ENCODE measurements at places on chromosomes 3 and 15.
A peak's percentile ranks its signal among the peaks of the same experiment; 100 is the strongest.

DNA sequence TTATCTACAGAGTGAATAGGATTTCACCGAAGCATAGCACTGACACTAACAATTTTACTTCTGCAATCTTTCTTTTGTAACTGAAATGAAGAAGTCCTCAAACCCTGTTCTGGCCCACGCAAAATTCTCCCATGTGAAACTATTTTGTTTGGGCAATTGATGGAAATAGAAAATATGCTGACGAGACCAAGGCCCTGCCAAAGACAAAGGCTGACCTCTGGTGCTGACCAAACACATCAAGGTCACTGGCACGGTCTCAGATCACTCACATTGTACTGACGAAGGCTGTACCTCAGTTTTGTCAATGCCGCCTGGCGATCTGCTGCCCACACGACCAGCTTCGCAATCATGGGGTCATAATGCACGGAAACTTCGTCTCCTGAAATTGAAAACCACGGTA lies 58.4 kb upstream of the DCUN1D1 start:
- DNase-seq, result peak; percentile 22

- DNase-seq, result no peak
Measured at GRCh38 chr3:183350164-183350563, 78.3 kb downstream of the MCF2L2 start.

- no peak for DNase-seq
Measured at GRCh38 chr3:194373899-194374298, 4.4 kb upstream of the LRRC15 start.

DNA sequence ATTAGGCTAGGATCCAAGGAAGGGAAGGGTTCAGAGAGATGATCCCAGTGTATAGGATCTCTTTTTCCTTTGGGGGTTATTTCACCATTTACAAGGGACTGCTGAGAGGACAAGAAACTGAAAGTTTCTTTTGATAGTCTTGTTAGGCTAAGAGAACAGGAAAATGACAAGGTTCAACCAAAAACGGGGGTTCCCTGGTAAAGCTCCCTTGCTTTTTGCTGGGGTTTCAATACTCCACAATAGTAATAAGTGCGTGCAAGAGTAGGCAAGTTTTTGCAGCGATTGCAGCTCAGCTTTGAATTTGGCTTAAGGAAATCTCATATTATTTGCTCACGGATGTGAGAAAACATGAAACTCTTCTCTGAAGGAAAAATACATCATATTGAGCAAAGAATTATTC lies 18.8 kb upstream of the SUSD5 start:
- no peak for DNase-seq

DNA sequence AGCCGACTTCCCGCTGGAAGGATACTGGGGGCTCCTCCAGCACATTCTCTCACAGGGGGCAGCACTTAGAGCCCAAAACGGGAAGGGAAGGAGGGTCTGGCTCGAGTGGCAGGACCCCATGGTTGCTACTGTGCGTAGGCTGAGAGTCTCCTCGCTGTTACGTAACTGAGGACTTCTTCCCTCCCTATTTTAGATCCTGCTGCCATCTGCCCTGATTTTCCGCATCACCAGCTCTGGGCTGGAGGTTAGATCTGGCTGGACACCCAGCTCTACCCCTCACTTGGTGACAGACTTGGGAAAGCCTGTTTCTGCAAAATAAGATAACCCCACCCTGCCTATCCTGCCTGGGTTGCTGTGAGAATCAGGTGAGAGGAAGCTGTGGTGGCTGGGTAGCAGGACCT lies 47.7 kb downstream of the BDH1 start:
- DNase-seq, result no peak

GRCh38 chr3:67655364-67656121 lies 1.1 kb upstream of the SUCLG2 start:
- DNase-seq, result no peak

DNA sequence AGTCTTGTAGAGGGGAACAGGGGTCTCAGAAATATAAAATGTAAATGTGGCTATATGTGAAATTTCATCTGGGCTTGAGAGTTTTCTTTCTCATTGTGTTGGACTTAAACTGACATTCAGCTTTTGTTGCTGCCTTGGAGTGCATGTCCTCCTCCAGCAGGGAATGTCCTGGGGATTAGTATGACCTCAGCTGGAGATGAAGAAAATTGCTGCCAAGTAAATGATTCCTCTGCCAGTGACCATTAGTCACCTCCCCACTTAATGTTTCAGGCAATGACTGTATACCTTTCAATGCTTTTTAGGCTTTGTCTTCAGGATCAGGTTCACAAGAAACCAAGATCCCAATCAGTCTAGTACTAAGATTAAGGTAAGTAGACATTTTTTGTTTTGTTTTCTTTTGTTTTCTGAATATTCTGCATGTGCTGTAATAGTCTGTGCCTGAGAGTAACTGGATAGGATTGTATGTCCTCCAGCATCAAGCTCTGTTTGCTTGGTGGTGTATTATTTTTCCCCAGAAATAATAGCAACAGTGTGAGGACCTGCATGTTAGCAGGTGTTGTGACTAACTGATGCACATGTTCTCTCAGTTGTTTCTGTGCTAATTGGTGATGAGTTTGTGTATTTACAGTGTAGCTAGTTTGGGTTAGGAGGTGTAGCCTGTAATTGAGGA lies 18.1 kb upstream of the SLC22A13 start:
- peak; percentile 79 for DNase-seq

DNA sequence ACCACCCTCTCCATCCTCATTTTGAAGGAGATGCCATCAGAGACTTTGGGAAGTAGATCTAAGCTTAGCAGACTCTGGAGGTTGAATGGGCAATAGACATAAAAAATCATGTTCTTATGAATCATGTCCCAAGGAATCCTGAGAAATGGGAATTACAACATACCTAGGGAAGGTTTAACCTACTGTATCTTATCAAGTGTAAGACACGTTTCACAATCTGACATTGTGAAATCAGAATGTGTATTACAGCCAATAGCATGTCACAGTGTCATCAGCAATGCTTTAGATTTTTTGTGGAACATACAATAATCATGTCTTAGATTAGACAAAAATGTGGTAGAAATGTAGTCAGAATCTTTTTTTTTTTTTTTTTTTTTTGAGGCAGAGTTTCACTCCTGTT lies 332.4 kb upstream of the TLE3 start:
- peak; percentile 36 for DNase-seq

DNA sequence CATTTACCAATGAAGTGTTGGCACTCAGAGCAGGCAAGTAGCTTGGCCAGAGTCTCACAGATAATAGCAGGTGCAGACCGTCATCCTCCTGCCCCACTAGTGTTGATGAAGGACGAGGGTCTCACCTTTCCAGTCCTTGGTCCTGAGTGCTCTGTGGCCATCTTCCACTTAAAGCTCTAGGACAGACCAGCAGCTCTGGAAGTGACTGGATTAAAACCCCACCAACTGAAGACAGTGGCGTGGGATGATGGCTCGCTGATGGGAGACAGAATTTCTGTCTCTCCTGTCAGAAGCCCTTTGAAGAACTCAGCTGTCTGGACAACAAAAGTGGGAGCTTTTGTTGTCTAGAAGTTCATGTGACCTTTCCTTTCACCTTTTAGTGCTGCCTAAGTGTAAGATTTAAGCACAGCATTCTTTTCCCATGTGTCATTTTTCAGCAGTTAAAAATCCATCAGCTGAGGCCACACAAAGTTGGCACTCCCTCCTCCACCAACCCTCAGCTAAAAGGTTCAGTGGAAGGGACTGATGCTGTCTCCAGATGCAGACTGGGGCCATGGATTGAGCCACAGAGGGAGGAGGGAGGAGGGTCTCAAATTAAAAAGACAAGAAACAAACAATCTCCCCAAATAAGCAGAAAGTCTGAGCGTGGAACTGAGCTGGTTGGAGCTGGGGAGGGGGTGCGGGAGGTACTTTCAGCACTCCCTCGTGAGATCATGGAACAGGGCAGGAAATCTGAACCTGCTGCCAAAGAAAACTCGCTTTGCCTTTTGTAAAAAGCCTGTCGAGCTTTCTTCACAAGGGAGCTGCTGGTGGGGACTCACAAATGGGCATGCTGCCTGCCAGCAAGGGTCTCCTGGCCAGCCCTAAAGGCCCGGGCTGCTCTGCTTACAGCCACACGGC lies 148.5 kb upstream of the CTDSPL start:
- peak; percentile 9 for DNase-seq

GRCh38 chr15:90376789-90377188 lies 11.3 kb upstream of the IQGAP1 start:
- no peak for DNase-seq

DNA sequence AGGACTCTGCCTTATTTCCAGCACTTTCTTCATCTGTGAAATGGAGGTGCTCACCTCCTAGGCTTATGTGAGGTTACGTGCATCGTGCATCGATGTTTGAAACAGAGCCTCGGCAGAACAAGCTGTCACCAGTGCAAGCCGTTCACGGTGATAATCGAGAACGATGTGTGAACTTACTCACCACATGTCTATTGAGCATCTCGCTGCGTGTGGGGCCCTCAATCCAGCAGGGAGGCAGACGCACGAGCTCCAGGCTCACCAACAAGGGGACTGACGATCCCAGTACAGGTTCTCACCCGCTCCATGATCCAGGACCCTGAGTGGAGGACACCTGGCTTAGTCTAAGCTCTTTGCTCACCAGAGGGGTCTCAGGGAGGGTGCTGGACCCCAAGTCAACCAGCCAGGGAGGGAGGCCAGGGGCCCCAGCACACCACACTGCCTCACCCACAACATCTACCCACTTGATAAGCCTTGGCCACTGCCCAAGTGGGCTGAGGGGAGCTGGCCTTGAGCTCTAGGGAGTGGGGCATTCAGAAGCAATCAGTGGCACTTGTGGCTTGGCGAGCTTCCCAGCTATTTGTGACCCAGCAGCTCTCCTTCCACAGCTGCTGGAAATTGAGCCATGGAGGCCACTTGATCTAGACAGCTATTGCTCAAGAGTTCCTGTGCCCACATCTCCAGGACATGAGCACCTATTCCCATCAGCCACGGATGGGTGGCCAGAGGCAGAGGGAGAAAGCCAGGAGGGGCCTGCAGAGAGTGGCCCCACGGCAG lies 34.4 kb upstream of the SLC6A1 start:
- no peak for DNase-seq

DNA sequence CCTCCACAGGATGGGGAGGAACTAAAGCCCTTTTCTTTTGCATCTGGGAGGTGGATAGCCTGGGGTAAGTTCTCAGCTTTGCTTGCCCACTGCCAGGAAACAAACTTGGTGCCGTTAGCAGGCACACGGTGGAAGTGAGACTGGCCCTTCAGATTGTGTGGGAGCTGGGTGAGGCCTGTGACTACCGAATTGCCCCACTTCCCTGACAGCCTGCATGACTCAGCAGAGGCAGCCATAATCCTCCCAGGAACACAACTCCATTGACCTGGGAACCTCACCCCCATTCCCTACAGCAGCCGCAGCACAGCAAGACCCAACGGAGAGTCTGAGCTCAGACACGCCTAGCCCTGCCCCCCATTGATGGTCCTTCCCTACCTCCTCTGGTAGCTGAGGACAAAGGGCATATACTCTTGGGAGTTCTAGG lies 282.6 kb downstream of the KLF13 start:
- no peak for DNase-seq

- DNase-seq, result no peak
Measured at GRCh38 chr3:111277226-111277625, 205.6 kb downstream of the NECTIN3 start.

GRCh38 chr3:41224120-41224806 lies 25.0 kb downstream of the CTNNB1 start:
- peak; percentile 62 for DNase-seq

- DNase-seq, result no peak
Measured at GRCh38 chr3:187914231-187914630, 169.0 kb upstream of the BCL6 start.

DNA sequence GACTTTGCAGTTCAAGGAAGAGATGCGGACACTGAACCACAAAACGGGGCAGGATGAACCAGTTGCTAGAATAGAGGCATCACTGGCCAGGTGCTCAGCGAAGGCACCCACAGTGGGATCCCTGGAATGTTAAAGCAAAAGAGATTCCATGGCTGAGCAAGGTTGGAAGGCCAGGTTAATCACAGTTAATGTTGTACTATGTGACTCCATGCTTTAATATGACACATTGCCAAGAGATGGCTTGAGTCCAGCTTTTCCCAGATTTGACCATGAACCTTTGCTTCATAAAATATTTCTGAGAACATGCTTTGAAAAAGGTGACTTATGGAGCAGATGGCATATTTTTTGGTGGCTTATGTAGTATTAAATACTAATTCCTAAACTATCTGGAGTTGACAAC lies 76.2 kb upstream of the CMTM7 start:
- DNase-seq, result no peak

DNA sequence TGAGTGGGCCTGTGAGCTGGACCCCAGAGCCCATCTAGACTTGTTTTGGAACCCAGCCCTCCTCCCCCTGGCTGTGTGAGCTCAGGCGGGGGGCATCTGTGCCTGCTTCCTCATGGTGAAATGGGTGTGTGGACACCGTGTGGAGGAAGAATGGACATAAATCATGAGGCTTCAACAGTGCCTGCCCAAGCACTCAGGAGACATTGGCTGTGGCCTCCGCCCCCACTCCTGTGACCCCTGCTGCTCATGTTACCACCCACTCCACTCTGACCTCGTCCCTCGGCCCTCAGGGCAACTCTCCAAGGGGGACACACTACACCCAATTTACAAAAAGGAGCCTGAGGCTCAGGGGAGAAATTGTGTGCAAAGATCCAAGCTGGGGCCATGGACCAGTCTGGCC lies 16.6 kb downstream of the TPRA1 start:
- no peak for DNase-seq

GRCh38 chr3:158354713-158355112 lies 216.3 kb upstream of the MLF1 start:
- no peak for DNase-seq

GRCh38 chr3:112963683-112964082 lies 11.2 kb downstream of the CD200R1 start:
- no peak for DNase-seq

DNA sequence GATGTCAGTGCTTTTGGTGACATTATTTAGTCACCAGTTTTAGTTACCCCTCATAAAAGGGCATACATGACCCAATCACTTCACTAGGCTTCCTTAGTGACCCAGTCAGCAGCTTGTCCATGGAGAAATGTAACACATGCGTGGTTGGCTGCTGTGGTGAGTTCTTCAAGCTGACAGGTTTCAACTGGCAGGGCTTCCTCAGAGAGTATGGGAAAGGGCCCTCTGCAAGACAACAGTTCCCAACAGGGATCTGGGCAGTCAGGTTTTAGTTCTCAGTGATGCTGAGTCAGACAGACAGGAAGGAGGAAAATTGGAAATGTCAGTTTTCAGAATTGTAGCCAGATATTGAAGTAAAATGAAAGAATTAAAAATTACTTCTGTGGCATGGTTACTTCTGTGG lies 282.5 kb downstream of the TBL1XR1 start:
- DNase-seq, result no peak

GRCh38 chr15:92033314-92033713 lies 179.8 kb downstream of the SLCO3A1 start:
- DNase-seq, result no peak

DNA sequence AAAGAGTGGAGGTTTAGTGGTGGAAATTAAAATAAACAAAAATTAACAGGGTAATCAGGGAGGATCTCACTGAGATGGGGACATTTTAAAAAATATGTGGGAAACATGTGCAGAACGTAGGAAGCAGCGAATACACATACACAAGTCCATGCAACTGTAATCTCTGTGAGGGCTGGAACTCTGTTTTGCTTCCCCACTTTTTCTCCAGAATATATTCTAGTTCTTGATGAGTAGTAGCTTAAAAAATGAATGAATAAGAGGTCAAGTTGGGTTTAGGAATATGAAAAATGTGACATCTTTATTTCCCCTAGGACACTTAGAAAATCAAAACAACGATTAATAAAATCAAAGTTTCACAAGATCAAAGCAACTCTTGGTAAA lies 312.2 kb upstream of the ZNF717 start:
- DNase-seq, result no peak

- no peak for DNase-seq
Measured at GRCh38 chr15:88401996-88402656, 65.1 kb downstream of the MRPL46 start.

GRCh38 chr3:192920411-192920810 lies 2.8 kb upstream of the MB21D2 start:
- DNase-seq, result no peak
